ENCODE measurements at places on chromosomes 4 and X. TPM values are rescaled to one million over a fixed set of nuclear protein-coding genes. Genes with fewer than 3 reads are reported as not detected.

- no peak for DNase-seq
Observed at GRCh38 chr4:145530189-145530588, 48.5 kb downstream of the SMAD1 start.

- DNase-seq = no peak
Observed at GRCh38 chrX:10326578-10326977, 169.8 kb downstream of the CLCN4 start.

DNA sequence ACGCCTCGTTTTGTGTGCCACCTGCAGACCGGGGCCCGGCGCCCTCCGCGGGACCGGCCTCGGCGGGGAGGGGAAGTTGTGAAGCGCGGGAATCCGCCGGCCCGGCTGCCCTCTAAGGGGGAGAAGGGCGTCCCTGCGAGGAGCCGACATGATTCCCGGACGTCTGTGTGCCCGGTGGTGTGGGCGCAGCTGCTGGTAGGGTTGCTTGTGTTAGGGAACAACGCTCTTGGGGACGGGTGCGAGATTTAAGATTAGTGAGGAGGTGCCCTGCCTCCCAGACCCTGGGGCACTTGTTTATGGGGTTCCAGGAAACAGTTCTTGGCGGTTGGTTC is 627 bp downstream of the CDKN2AIP start:
- DNase-seq = no peak

DNA sequence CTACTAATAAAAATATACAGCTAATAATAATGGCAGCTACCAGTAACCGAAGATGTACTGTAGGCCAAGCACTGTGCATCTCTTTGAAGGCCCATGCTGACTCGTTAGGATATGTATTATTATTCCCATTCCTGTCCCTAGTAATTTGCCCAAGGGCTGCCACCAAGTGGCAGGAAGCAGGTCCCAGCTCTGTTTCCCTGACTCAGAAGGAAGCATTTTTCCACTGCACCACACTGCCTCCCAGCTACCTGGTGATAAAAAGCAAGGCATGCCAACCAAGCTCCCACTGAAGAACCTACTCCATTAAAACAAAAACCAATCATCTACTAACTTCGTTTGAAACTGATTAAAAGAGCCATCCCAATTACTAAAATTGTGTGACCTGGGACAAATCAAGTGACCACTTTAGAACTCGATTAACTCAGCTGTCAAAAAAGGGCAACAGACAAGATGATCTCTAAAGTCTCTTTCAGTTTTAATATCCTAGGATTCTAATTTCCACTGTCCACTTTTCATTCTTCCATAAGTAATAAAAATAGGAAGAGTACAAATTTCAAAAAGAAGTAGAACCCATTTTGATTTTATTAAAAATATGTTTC is 24.3 kb upstream of the PGM2 start:
- DNase-seq = peak; percentile 13

Gene SSX3
- not detected for polyA plus RNA-seq

Gene HTR2C
- not detected for polyA plus RNA-seq

Gene CCDC110
- polyA plus RNA-seq = 1.7 TPM

All from muscle of back (tissue), 13 donors.